ENCODE measurements at places on chromosomes 7 and 10.

DNA sequence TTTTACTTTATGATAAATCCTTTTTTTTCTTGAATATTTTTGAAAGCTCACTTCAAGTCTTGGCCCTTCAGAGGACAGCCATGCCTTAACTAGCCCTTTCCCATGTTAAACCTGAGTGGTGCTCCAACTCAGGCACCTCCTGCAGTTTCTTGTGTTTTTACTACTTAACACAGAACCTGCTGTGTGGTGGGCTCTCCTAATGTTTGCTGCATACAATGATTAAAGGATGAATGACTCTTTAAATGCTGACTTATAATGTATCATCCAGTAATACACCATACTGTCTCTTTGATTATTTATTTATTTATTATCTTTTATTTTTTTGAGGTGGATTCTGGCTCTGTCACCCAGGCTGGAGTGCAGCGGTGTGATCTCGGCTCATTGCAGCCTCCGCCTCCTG lies 179.4 kb downstream of the SEMA3E start:
- DNase-seq, result no peak

GRCh38 chr10:110208614-110209453 lies 1.4 kb downstream of the MXI1 start:
- DNase-seq, result no peak

GRCh38 chr7:1290026-1290678 lies 57.5 kb downstream of the UNCX start:
- DNase-seq, result no peak

DNA sequence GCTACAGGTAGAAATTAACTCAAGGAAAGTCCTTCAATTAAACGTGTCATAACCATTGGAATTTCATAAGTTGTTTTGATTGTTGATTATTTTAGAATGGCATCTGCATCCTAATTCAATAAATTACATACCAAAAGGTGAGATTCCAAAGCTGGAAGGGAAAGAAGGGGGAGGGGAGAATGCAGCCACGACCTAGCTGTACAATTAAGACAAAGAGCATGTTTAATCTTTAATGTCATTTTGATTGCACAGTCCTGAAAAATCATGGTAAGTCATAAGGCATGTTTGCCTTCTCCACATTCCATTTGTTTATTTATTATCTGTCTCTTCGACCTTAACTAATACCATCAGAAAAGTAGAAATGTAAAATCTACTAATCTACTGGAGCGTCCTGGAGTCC lies 358.1 kb downstream of the FRMD4A start:
- DNase-seq, result no peak

GRCh38 chr10:100282907-100283306 lies 3.6 kb downstream of the BLOC1S2 start:
- DNase-seq, result no peak

DNA sequence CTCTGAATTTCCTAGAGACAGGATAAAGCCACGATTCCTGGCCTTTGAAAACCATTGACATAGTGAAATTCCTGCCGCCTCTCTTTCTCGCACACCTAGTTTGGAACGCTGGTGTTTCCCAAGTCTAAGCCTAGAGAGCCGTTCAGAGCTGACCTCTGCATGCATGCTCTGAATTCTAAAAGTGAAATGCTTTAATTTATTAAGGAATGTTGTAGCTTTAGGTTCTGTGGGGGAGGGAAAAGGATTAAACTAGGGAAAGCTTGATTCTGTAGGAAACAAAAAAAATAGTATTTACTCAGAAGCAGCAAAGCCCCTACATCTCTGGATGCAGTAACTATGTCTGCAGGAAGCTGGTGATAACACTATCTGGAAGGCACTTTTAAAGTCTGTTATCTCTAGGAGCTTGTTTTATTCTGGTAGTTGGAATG lies 27.3 kb downstream of the PFKP start:
- DNase-seq, result no peak

GRCh38 chr7:150990416-150991186 lies at the start of gene NOS3:
Gene NOS3 (plus strand): TSS chr7:150991017. CDS start chr7:150993804, 2,787 bp downstream.
- no peak for DNase-seq

- DNase-seq, result no peak
Observed at GRCh38 chr10:32693441-32693979, 247.6 kb downstream of the CCDC7 start.

DNA sequence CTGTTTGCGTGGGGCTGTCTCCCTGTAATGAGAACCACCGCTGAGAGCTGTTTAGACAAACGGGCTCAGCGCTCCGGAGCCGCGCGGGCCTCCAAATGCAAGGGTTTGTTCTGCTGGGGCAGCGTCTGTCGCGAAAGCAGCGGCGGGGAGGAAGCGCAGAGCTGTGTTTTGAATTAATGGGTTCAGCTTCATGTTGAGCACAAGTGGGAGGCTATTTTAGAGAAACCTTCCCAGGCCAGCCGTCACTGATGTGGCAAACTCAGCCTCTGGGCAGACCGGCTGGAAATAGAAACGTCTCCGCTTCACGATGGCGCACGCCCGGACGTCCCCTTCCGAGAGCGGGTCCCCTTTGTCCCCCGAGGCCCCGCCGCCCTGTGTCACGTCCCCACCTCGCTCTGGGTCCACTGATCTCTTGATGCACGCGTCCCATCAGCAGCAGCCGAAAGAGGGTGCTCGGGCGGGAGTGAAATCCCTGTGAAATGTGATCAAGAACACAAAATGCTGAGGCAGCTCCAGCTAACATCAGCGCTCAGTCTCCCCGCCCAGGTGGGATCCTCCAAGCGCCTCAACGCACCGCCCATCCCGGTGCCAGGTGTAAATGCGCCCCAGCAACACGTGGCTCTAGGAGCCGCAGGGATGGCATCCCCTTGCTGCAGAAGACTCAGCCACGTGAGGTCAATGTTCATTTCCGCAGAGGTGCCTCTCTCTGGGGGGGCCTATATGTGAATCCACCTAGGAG lies 44.9 kb downstream of the BAMBI start:
- DNase-seq, result no peak

GRCh38 chr10:52452600-52453493 lies 138.8 kb downstream of the DKK1 start:
- DNase-seq, result no peak

DNA sequence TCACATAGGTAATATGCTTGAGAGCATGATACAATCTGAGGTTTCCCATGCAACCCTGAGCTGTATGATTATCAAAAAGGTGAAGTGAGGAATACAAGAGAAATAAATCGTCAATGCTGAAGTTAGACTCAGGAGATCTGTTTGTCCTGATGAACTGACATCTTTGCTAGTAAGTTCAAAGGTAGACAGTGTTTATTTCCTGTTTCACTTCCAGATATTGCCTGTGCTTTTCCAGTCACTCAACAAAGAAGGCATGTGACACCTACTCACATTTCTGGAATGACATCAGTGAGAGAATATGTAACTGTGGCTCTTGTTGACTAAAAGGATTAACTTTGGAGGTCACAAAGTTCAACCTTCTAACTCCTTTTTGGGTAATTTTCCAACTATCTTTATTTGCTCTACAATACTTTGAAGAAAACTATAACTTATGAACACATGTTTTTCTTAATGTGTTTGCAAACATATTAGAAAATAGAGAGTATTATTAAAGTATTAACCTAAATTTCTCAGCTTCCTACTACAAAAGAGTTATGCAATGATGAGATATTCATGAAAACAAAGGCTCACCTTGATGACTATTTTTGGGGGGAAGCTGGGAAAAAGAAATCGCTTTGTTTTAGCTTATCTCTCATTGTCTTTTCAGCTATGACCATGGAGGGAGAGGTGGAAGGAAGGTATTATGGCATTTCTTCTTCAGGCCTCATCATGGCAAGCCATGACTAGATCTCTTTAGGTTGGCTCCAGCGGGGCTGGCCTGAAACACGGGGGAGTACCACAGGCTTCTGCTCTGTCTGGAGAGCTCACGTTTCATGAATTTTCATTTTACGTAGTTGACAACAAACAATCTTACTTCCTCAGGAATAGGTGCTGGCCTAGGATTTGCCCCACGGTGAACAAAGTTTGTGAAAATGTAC lies 214.7 kb upstream of the SLC26A5 start:
- no peak for DNase-seq

DNA sequence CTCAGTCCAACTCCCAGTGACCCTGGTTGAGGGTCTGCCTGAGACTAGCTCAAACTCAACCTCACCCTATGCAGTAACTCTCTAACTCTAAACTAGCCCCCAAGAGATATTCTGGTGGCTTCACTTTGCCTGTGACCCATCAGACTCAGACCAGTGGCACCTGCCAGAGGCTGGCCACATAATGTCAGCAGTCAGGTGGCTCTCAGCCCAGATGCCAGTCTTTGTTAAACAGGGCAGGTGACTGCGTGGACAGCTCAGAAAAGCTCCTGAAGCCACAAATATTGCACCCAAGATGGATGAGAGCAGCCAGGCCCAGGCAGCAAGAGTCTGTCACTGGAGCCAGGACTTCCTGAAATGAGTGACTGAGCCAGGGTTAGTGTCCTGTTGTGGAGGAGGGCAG lies 129.7 kb upstream of the TCF7L2 start:
- no peak for DNase-seq

GRCh38 chr7:39353615-39354376 lies 212.4 kb upstream of the YAE1 start:
- no peak for DNase-seq

- no peak for DNase-seq
Observed at GRCh38 chr7:117901089-117901797, 28.0 kb upstream of the CTTNBP2 start.

DNA sequence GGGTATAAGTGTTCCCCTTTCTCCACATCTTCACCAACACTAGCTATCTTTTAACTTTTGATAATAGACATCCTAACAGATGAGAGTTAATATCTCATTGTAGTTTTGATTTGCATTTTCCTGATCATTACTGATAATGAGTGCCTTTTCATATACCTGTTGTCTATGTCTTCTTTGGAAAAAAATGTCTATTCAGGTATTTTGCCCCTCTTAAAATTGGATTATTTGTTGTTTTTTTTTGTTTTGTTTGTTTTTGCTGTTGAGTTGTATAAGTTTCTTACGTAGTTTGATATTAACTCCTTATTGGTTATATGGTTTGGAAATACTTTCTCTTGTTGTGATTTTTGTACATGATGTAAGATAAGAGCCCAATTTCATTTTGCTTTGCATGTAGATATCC lies 214.7 kb downstream of the MALRD1 start:
- no peak for DNase-seq

- DNase-seq, result no peak
Observed at GRCh38 chr7:16822029-16822428, 17.2 kb upstream of the AGR2 start.

DNA sequence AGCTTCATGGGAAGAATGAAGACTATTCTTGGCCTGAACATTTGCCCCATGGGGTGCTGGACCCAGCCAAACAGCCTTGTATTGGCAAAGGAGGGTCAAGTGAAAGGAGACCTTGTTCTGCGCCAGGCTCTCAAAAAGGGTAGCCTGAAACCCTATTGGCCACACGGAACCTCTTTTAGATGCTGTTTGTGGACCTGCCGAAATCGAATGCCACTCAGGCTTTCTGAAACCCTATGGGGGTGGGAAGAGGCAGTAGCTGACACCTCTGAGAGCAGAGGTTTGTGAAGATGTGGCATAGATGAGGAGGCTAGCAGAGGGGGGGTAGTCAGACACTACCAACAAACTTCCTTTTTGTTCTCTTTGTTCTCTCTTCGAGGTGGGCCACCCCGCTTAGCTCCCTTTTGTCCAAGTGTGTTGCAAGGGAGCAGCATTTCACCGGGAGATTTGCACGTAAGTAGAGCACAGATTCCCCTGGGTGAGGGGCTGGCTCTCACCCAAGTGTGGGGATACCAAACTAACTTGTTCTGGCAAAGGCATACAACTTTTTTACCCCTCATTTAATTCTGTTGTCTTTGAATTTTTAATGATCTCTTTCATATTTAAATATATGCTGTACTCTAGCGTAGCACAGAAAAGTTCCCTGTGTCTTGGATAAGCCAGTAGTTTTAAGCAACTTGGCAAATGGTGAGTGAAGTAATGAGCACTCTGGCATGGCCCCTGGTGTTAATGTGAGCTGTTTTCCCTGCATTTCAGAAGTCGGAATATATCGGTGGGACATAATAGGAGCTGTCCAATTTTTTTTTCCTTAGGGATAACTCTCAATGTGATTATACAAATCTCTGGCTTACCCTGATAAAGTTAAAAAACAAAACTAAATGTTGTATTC lies 107.7 kb downstream of the SEPTIN7 start:
- no peak for DNase-seq

- no peak for DNase-seq
Observed at GRCh38 chr10:18133046-18133445, 7.2 kb upstream of the CACNB2 start.

DNA sequence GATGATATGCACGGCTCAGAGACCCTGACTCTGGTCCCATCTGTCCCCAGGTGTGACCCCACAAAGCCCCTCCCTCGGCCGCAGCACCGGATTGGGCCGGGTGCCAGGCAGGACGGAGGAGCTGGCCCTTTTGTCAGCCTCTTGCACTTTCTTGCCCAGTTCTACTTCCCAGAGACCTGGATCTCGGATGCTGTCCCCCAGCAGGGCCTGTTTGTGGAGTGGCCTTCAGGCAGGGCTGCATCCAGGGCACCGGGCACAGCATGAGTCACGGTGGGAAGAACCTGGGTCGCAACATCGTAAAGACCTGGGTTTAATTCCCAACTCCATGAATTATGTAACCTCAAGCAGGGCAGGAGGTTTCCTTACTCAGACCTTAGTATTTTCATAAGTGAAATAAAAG lies 158.4 kb upstream of the SH2B2 start:
- DNase-seq, result no peak

GRCh38 chr7:3598854-3599253 lies 297.8 kb downstream of the SDK1 start:
- DNase-seq, result no peak

DNA sequence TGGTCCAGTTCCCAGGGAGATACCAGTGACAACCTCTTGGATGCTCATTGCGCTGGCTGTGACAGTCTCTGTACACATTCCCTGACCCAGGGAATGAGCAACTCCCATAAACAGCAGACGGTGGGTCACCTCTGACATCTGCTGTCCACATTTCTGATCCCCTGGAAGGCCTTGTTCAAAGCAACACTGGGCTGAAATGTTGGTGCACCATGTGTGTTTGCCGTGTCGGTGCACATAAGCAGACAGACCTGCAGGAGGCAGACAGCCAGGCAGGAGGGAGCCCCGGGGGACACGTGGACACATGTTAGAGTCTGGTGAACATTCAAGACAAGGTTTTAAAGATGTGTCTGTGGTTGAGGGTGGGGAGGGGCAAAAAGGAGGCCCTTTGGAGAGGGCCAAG lies 254.9 kb downstream of the PLXNA4 start:
- no peak for DNase-seq

DNA sequence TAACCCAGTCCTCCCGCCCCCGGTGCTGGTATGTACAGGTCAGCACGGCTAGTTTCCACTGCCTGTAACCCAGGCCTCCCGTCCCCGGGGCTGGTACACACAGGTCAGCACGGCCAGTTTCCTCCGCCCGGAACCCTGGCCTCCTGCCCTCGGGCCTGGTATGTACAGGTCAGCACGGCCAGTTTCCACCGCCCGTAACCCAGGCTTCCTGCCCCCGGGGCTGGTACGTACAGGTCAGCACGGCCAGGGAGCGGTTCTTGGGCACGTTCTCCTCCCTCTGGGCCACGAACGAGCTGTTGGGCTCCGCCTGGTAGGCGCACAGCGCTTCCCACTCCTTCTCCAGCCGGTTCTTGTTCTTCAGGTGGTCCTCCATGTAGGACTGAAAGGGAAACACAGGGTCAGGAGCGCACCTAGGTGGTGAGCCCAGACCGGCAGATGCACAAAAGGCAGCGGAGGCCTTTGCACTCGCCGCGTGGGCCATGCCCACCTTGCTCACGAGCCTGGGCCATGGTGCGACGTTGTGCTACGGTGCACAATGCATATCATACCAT lies 284.4 kb downstream of the DNAJB6 start:
- no peak for DNase-seq

GRCh38 chr7:156986378-156986777 lies 24.1 kb downstream of the MNX1 start:
- DNase-seq, result no peak

GRCh38 chr7:30918676-30919075 lies 7.0 kb downstream of the AQP1 start:
- no peak for DNase-seq

All from stimulated activated CD4-positive, alpha-beta T cell treated with anti-CD3 and anti-CD28 coated beads, TNF-alpha, amount 100 ng/mL, for 1 hour (primary cell).